ENCODE measurements at places on chromosomes 6 and 20.

- no peak for DNase-seq
Observed at GRCh38 chr6:105274678-105275077, 94.9 kb upstream of the POPDC3 start.

GRCh38 chr6:83097204-83097603, 29.7 kb downstream of the DOP1A start:
- no peak for DNase-seq

DNA sequence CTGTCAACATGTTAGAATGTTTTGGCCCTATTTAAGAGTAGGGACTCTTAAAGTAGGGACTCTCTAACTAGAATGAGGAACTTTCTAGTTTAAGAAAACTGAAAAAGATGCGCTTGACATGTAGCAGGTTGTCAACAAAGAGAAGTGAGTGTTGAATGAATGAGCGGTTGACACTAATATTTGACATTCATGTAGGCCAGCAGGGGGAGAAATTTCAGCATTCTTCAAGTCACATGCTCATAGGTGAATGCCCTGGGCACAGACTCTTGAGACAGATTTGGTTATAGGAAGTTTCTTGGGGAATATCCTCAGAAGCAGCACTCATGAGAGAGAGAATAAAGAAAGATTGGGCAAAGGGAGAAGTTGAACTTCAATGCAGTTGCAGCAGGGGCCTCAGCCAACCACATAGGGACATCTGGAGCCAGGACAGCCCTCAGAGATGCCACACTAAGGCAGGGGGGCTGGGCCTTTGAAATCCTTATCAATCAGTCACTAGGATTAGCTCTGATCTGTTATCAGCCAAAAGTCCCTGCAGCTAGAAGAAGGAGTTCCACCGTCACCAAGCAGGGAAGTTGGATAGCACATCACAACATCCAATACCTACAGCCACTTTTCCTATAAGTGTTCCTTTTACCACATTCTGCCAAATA, 145.1 kb upstream of the FKBP1C start:
- DNase-seq = no peak

DNA sequence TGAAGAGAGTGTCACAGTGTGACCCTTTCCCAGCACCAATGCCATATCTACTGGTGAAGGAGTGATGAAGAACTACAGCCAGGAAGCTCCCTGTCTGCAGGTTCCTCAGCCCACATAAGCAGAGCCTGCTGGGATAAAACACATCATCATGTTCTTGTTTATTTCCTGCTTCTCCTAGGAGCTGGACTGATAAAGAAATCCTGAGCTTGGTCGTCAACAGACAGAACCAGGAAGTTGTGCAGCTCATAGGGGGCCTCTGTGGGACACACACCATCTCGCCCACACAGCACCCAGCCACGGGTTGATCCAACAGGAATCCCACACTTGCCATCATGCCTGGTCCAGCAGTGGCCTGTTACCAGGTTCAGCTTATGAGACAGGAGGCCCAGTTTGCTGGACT, 2.8 kb upstream of the CSTL1 start:
- no peak for DNase-seq

DNA sequence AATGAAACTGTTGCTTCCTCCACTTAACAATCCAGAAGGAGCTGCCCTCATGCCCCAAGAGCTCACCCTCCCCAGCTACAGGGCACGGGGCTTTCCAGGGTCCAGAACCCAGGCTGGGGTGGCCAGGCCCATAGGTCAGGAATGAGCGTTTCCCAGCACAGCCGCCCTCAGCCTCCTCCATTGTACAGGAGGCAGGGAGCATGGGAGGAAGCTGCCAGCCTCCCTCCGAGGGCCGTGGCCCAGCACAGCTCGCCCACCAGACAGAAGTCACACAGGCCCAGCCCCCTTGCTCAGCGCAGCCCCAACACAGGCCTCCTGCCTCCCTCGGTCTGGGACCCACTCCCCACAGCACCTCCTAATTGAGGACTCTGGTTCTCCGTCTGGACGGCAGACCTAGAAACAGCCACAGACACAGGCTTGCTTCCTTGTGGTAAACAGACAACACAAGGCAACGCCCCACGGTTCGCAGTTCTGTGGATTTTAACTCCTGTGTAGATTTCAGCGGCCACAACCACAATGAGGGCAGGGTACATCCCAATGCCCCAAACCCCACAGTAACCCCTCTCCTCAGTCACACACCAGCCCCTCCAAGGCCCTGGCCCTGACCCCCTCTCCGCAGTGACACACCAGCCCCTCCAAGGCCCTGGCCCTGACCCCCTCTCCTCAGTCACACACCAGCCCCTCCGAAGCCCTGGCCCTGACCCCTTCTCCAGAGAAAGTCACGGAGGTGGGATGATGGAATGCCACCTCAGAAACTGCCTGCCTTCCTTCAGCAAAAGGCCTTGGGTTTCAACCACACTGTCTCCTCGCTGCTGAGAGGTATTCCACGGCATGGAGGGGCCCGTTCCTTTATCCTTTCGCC, 173.5 kb downstream of the DLL1 start:
- DNase-seq = no peak

Data from SK-N-DZ (cell line).